ENCODE measurements at places on chromosomes 6 and 20.

GRCh38 chr6:153231048-153231646 lies 100.1 kb upstream of the RGS17 start:
- peak; percentile 1 for DNase-seq

GRCh38 chr20:58461899-58462298 lies 53.3 kb downstream of the APCDD1L start:
- DNase-seq, result no peak

DNA sequence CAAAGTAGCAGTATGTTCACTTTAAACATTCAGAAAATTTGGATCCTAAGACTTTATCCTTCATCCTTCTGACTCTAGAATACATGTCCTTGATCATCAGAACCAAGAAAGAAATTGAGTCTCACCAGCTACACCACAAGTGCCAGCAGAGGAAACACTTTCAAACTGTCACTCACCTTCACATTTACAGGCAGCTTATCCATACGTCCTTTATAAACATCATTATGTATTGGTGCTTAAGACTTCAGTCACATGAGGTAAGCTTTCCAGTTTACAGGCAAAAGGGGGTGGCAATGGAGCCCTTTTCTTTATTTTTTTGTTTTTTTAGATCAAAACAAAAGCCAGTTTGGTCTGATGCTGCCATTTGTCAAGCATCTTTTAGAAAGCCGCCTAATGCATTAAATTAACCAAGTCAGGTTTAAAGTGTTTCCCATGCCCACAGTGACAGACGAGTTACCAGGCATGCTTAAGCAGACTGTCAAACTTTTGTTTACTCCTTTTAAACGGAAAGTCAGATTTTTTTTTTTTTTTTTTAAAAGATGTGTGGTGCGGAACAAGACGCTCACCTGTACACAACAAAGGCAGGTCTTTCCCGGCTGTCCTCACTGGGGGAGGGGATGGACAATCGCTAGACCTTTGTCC lies 952 bp upstream of the BRPF3 start:
- DNase-seq, result no peak

GRCh38 chr6:12474167-12475140 lies 184.3 kb downstream of the EDN1 start:
- no peak for DNase-seq

DNA sequence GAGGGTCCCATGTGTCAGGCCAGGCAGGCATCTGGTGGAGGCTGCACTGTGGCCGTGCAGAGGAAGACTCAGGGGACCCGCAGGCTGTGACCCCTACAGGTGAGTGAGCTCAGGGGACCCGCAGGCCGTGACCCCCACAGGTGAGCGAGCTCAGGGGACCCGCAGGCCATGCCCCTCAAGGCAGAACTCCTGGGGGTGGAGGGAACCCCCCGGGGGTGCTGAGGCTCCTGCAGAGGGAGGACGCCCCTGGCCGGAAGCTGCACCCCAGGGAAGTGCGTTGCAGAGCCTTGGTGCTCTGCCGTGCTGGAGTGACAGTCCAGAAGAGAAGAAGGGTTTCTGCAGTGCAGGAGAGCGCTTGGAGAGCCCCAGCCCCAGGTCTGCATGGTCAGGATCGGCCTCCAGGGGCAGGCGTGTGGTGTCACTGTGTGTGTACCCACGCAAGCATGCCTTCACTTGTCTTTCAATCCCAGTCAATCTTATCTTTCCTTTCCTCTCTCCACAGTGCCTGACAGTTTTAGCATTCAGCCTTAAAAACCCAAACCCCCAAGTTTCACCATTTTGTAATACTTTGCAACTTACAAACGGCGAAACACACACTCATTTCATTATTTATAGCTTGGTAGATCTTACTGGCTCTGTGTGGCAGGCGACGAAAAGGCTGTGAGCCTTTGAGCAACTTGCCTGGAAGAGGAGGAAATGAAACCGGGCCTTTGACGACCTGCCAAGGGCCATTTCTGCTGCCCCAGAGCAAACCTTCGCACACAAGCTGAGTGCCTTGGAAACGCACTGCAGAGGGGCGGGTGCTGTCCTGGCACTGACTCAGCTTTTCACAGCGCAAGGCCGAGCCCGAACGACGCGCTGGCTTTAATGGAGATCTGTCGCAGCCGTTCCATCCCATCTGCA lies 101.4 kb upstream of the AGPAT4 start:
- no peak for DNase-seq

DNA sequence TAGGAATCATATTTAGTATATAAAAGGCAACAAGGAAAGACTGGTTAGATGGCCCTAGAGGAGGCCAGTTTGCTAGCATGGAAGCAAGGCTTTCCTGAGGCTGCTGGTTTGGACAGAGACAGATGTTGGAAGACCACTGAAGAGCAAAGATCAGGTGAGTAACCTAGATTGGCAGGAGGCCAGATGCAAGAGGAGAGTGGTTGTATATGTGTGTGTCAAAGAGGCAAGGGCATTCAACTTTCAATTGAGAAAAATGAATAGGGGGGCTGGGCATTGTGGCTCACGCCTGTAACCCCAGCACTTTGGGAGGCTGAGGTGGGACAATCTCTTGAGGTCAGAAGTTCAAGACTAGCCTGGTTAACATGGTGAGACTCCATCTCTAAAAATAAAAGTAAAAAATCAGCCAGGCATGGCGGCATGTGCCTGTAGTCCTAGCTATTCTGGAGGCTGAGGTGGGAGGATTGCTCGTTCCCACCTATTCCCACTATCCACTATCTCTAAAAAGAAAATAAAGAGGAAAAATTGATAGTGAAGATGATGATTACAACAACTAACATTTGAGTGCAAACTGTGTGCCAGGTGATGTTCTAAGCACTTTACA lies 79.8 kb downstream of the PRDM1 start:
- DNase-seq, result no peak

GRCh38 chr6:37135835-37136694 lies 33.9 kb upstream of the PIM1 start:
- DNase-seq, result no peak

- DNase-seq, result no peak
These were observed 5.9 kb downstream of the FOXA2 start for GRCh38 chr20:22578221-22579118.

GRCh38 chr6:88116276-88116675 lies 49.9 kb downstream of the CNR1 start:
- DNase-seq, result no peak

- DNase-seq, result no peak
These were observed 4.2 kb downstream of the AKIRIN2 start for GRCh38 chr6:87697581-87698546.

DNA sequence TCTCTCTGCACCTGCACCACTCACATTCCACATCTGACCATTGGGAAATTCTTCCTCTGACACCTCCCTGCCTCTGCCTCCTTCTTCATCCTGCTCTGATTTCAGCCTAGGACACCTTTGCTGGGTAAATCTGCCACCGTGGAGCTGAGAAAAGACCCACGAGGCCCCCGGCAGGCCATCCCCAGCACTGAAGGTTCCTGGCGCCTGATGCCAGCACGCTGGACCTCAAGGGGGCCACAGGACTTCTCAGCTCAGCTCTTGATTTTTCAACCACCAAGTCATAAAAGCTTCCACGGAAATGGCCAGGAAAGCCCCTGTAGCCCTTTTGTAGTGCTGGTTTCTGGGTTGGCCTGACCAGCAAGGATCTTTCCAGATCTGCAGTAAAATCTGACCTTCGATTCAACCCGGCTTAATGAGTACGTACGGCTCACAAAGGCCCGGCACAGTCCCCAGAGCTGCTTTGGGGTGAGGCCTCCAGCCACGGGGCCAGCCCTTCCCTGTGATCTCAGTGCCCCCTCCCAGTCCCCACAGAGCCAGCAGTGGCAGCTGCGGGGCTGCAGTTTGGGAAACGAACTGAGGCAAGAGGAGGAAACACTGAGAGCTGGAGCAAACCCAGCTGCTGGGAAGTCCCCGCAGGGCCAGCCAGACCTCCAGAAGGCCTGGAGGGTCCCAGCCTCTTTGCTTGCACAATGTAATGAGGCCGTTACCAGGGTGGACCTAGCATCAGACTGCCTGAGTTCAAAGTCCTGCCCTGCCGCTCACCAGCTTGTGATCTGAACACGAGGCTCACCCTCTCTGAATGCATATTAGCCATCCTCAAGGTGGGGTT lies 157.5 kb downstream of the BMP7 start:
- no peak for DNase-seq

GRCh38 chr6:148811459-148811858 lies 64.6 kb downstream of the UST start:
- no peak for DNase-seq

DNA sequence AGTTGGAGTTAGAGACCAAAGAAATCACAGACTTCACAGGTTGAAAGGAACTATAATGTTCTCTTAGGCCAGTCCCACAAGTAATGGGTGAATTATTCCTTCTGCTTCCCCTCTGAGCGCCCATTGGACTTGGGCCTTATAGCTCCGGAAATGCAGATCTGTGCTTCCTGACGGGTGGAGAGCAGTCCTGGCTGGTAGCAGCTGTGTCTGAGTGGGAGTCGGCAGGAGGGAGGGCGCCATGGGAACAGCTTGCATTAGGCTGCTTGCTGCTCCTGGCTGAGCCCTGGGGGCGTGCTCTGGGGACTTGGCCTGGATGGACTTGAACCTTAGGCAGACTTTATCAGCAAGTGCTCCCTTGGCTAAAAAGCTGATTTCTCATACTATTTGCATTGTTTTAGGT lies 18.4 kb upstream of the NUP153 start:
- no peak for DNase-seq

GRCh38 chr20:17663486-17663885 lies 18.6 kb downstream of the RRBP1 start:
- no peak for DNase-seq

DNA sequence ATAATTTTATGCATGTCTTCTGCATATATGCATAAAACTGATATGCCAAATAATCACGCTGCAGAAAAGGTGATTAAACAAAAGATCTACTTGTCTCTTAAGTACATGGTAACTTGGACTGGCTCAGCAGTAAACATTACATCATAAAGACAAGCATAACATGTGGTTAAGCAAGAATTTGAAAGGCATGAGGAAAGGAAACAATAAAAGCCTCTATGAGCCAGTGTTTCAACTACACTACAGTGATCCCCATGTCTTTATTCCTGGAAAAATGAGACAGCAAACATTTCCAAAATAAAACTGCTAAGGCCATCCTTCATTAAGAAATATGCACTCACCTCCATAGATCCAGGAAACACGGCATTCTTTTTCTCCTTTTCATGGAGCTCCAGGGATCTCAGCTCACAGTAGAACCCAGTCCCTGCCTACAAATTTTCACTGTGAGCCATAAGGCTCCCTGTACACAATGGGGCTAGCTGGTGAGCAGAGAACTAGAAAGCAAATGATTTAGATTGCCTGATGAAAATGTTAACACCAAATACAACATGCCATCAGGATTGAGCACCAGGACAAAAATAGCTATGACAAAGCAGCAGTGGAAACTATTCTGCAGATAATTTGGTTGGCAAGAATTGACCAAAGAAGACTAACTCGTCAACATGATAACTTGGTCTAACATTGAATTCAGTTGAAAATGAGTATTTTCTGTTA lies 156.1 kb downstream of the COL21A1 start:
- DNase-seq, result no peak

DNA sequence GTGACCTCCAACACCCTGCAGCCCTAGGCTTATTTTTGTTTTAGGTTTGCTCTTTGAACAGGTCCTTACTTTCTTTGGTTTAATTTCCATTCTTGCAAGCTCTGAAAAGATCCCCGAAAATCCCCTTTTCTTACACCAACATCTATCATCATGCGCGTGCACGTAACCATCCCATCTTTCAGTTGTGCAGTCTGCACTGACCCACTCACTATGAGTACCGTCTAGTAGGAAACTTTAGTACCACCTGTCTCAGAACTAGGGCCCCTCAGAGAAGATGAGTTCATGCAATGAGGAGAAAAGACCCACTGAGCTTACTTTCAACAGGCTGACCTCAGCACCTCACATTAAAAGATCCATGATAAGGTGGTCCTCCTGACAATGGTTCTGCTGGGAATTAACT lies 120.6 kb upstream of the AGPAT4 start:
- no peak for DNase-seq

DNA sequence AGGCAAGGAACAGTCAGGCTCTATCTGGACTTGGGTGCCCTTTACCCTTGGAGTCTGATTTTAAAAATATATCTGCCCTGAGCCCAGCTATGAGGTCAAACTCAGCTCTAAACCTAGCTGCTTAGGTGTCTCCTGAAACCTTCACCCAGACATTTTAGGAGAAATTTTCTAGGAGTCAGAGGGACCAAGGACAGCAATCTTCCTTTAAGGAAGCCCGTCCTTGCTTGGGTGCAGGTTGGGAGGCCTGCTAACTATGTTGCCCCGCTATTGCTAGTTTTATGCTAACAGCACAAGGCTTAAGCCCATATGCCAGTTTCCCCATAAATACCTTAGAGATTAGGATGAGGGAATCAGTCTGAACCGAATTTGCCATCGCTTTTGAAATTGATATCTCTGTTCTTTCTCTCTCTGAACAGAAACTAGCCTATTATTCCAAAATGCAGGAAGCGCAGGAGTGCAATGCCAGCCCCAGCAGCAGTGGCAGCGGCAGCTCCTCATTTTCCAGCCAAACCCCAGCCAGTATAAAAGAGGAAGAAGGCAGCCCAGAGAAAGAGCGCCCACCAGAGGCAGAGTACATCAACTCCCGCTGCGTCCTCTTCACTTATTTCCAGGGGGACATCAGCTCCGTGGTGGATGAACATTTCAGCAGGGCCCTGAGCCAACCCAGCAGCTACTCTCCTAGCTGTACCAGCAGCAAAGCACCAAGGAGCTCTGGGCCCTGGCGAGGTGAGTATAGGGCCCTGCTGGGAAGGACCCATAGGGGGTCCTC lies 2.6 kb downstream of the VGLL2 start:
- DNase-seq, result no peak

- no peak for DNase-seq
These were observed 97.5 kb downstream of the LAMP5 start for GRCh38 chr20:9611921-9612320.

- no peak for DNase-seq
These were observed 154.8 kb downstream of the TFAP2B start for GRCh38 chr6:50973464-50973863.

DNA sequence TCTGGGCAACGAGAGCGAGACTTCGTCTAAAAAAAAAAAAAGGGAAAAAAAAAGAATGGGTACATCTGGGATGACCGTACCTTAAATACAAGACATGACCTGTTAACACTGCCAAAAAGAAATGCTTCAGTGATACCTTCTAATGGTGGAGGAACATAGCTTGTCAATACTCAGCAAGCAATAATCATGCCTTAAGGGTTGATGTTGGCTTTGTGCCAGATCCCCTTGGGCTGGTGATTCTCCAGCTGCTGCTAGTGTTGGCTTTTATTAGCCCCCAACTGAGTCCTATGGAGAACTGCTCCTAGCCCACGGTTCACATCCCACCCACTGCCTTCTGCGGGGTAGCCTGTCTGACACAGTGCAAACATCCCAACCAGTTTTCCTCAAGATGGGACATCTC lies 134.9 kb downstream of the PLCB1 start:
- DNase-seq, result no peak

- no peak for DNase-seq
These were observed 153.1 kb upstream of the INSM1 start for GRCh38 chr20:20214757-20215275.

GRCh38 chr6:43090559-43090956 lies 14.4 kb downstream of the PTK7 start:
- no peak for DNase-seq

Data from stimulated activated CD8-positive, alpha-beta memory T cell treated with anti-CD3 and anti-CD28 coated beads, Interleukin-7, amount 100 ng/mL, for 48 hours (primary cell).